ENCODE measurements at places on chromosomes 7 and 10.

GRCh38 chr10:109282510-109282909, 640.8 kb downstream of the XPNPEP1 start:
- no peak for DNase-seq

GRCh38 chr10:78982726-78983125, 86.0 kb upstream of the ZMIZ1 start:
- DNase-seq: no peak

- DNase-seq: no peak
Measured at GRCh38 chr7:120925392-120925791, 25.2 kb upstream of the ING3 start.

DNA sequence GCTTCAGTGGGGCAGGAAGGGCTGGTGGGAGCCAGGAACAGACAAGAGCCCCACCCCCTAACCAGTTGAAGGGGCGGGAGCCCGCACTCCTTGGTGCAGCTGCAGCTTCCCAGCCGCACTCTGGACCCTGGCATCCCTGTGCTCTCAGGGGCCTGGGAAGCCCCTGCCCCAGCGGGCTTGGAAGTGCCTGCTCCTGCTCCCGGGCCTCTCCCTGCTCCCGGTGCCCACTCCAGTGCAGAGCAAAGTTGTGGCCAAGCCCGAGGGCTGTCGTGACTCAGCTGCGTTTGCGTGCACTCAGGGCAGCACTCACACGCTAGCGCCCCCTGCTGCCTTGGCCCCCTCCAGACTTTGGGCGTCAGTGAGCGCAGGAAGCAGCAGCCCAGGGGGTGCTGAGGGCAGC, 883.8 kb downstream of the LRMDA start:
- no peak for DNase-seq

- no peak for DNase-seq
Measured at GRCh38 chr7:51121931-51122425, 194.6 kb downstream of the COBL start.

DNA sequence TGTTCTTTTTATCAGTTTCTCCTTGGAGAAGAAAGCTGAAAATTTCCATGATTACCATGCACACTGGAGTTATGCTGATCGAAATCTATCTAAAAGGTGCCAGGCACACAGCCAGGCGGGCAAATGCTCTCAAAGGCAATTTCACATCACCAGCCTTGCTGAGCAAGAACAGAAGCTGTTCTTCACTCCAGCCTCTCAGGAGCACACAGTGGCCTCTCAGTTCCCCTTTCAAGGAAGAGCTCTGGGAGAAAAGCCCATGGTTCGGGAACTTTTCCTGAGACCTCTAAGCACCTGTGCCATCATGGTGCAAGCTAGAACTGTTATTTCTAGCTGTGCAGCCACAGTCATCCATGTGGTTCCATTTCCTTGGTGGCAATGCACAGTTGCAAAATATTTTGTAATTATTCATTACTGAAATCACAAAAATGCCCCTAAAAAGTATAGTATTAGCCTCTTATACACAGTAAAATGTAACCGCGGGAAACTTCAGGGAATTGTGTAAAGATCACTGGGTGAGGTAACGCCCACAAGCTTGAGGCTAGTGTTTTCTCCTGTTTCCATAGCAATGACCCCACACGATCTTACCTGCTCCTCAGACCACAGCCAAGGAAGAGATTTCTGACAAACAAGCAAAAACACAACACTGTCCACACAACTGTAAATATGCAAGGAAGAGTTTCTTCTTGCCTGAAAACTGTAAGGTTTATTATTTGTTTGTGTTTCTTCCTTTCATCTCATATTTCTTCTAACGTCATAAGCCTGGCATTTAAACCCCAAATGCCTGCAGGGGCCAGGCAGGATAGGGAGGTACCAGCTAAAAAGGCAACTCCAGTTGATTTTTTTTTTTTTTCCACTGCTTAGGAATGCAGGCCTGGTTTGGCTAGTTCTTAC, 121.2 kb downstream of the FAM107B start:
- DNase-seq: peak; percentile 73

DNA sequence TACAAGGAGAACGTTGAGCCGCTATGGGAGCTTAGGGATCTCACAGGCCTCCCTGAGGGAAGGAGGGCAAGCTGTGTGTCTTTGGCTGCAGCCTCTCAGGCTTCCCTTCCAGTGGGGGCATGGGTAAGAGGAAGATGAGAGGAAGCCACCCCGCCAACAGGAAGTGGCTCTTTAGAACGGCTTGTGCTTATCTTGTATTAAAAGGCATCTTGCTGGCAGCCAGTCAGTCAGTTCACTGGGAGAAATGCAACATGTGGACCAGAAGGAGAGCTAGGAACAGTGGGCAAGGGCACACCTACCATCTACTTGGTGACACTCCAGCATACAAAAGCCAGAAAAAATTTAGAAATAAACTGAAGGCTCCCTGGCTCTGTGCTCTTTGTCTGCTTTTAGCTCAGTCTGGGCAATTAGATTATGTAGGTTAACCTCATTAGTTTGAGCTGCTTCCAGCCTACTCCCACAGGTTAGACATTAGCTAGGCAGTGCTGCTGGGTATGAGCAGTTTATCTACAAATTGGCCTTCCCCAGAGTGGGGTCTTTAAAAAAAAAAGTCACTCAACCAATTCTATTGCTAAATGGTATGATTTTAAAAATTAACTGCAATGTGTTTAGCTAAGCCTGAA, 595.9 kb downstream of the KCNMA1 start:
- peak; percentile 6 for DNase-seq

All from CD4-positive, alpha-beta T cell treated with Interferon alpha-2 for 1 hour (primary cell).